Psoas muscle (tissue), 8 donors: ENCODE measurements at places on chromosomes 16 and 17. TPM values are rescaled to one million over a fixed set of nuclear protein-coding genes. Genes with fewer than 3 reads are reported as not detected.

CDC6 gene
- total RNA-seq = 0.50 TPM

MRPL27 gene
- 70.7 TPM for total RNA-seq

KIF19 gene
- 0.17 TPM for total RNA-seq

PGAP6 gene
- 34.7 TPM for total RNA-seq

CCL4 gene
- 0.41 TPM for total RNA-seq

NLGN2 gene
- 7.7 TPM for total RNA-seq

SHISA9 gene
- total RNA-seq = 0.97 TPM

TBC1D3K gene
- not detected for total RNA-seq

DNA sequence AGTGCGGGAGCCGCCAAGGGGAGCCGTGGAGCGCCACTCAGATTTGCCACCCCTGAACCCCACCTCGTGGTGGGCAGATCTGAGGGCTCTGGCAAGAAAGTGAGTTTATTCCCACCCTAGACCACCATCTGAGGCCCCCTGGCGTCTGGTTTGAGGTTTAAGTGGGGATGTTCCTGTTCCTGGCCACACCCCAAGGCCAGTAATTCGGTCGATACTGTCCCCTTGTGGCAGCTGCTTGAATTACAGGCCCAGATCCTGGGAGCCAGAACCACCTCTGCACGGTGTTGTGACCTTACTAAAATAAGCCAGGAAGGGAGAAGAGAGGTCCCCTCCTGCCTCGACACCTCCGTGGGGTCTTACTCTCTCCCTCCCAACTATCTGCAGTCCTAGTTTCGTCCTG lies 3.3 kb upstream of the LAT start:
- H3K4me3 ChIP-seq = no peak overlapping the region
- no peak overlapping the region for H3K27ac ChIP-seq
- peaks cover under 1% of the 10 kb centered on the region for H3K4me1 ChIP-seq
- peaks cover 6% of the 10 kb centered on the region for H3K36me3 ChIP-seq
- DNase-seq = no peak
- no peaks in the 10 kb centered on the region for H3K27me3 ChIP-seq

- no peaks in the 10 kb centered on the region for H3K27me3 ChIP-seq
- no peak overlapping the region for H3K27ac ChIP-seq
- H3K4me3 ChIP-seq = no peak overlapping the region
- H3K36me3 ChIP-seq = no peaks in the 10 kb centered on the region
- no peak for DNase-seq
These were observed 45.2 kb downstream of the HYDIN start for GRCh38 chr16:71185347-71185746.

GRCh38 chr17:72049914-72050313 lies 70.9 kb upstream of the SOX9 start:
- no peak overlapping the region for H3K27ac ChIP-seq
- H3K4me3 ChIP-seq = no peak overlapping the region
- H3K27me3 ChIP-seq = peaks cover 2% of the 10 kb centered on the region
- H3K4me1 ChIP-seq = no peaks in the 10 kb centered on the region
- no peak for DNase-seq

DNA sequence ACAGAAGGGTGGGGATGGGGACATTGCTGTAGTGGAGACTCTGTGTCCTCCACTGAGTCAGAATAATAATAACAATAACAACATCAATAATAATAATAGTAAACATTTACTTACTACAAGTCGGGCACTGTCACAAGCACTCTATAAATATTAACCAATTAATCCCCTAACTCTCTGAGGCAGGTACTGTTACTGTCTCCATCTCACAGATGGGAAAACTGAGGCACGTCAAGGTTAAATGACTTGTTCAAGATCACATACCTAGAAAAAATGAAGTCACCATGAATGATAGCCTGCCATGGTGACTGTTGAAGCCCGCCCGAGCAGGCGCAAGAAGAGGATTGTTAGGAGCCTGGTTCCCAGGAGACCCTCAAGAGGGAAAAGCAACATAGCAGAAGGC lies 10.2 kb downstream of the PRR29 start:
- H3K27me3 ChIP-seq = no peaks in the 10 kb centered on the region
- no peak overlapping the region for H3K4me3 ChIP-seq
- DNase-seq = no peak
- H3K36me3 ChIP-seq = no peaks in the 10 kb centered on the region
- peak overlapping the region; percentile 21 for H3K27ac ChIP-seq

GRCh38 chr17:79606487-79607281 lies 4.2 kb downstream of the RBFOX3 start:
- H3K27me3 ChIP-seq = peaks cover 49% of the 10 kb centered on the region
- no peak for DNase-seq
- no peak overlapping the region for H3K27ac ChIP-seq
- H3K36me3 ChIP-seq = no peaks in the 10 kb centered on the region
- no peaks in the 10 kb centered on the region for H3K4me1 ChIP-seq

DNA sequence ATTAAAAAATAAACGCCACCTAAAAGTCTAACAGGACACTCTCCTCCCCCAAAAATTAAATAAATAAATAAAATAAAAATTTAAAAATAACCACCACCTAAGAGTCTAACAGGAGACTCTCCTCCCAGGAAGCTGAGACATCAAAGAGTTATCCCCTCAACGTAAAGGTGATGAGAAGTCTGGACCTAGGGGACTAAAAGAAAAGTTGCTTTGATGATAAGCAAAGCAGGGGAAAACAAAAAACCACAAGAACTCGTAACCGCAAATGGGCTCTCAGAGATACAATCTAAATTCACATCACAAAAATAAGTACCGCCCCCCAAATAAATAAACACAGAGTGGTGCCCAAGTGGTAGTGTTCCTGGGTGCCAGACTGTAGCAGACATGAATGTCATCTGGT lies 412.2 kb downstream of the ZFHX3 start:
- no peaks in the 10 kb centered on the region for H3K27me3 ChIP-seq
- no peak overlapping the region for H3K27ac ChIP-seq
- no peaks in the 10 kb centered on the region for H3K4me1 ChIP-seq
- DNase-seq = no peak
- no peak overlapping the region for H3K4me3 ChIP-seq

DNA sequence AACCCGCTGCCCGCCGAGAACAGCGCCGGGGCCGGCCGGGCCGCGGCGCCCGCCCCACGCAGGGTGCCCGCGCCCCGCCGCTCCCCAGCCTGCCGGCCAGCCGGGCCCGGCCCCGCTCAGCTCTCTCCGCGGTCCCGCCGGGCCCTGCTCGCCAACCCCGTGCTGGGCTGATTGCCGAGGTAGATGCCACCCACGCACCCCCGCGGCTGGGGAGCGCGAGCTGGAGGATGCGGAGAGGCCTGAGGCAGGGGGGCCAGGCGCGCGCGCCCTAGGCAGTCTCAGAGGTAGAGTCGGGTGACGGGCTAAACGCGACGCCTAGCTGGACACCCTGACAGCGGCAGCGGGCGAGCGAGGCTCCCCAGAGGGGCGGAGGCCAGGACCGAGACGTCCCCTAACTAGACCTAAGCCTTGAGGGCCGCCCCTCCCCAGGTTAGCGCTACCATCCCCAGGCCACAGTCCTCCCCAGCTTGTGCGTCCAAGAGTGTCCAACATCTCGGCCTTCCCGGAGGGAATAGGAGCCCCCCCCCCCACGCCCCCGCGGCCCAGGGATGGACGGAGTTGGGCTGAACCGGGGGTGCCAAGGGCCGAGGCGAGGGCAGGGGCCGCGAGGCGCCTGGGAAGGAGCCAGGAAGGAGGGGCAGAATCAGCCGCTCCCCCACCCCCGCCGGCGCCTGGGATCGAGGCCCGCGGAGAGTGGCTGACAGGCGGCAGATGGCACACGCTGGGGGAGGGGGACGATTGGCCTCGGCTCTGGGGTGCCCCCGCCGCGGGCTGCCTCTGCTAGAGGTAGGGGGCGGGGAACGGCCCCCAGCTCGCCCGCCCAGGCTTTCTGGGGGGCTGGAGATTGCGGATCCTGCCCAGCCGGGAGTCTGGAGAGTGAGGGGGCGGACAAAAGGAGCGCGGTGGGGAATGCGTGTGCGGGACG lies 2.5 kb upstream of the ZNF423 start:
- H3K36me3 ChIP-seq = no peaks in the 10 kb centered on the region
- DNase-seq = peak; percentile 72
- peak overlapping the region; percentile 74 for H3K4me3 ChIP-seq
- H3K27me3 ChIP-seq = no peaks in the 10 kb centered on the region
- peaks cover 3% of the 10 kb centered on the region for H3K4me1 ChIP-seq
- peak overlapping the region; percentile 90 for H3K27ac ChIP-seq

GRCh38 chr17:76092526-76093413 lies 10.8 kb downstream of the EXOC7 start:
- no peak overlapping the region for H3K27ac ChIP-seq
- DNase-seq = no peak
- H3K36me3 ChIP-seq = peaks cover 2% of the 10 kb centered on the region
- no peak overlapping the region for H3K4me3 ChIP-seq
- no peaks in the 10 kb centered on the region for H3K4me1 ChIP-seq
- no peaks in the 10 kb centered on the region for H3K27me3 ChIP-seq

- DNase-seq = no peak
- H3K4me3 ChIP-seq = no peak overlapping the region
- H3K27ac ChIP-seq = no peak overlapping the region
- no peaks in the 10 kb centered on the region for H3K36me3 ChIP-seq
- no peaks in the 10 kb centered on the region for H3K4me1 ChIP-seq
- H3K27me3 ChIP-seq = no peaks in the 10 kb centered on the region
These were observed 7.2 kb upstream of the CCDC182 start for GRCh38 chr17:57752031-57752905.

GRCh38 chr16:77133706-77134105 lies 57.3 kb upstream of the MON1B start:
- H3K36me3 ChIP-seq = no peaks in the 10 kb centered on the region
- no peaks in the 10 kb centered on the region for H3K27me3 ChIP-seq
- no peak for DNase-seq
- H3K27ac ChIP-seq = no peak overlapping the region
- H3K4me1 ChIP-seq = no peaks in the 10 kb centered on the region
- H3K4me3 ChIP-seq = no peak overlapping the region

- no peak overlapping the region for H3K4me3 ChIP-seq
- H3K36me3 ChIP-seq = no peaks in the 10 kb centered on the region
- H3K27me3 ChIP-seq = no peaks in the 10 kb centered on the region
- no peak for DNase-seq
- no peak overlapping the region for H3K27ac ChIP-seq
These were observed 142.4 kb upstream of the NOL11 start for GRCh38 chr17:67575325-67575724.

DNA sequence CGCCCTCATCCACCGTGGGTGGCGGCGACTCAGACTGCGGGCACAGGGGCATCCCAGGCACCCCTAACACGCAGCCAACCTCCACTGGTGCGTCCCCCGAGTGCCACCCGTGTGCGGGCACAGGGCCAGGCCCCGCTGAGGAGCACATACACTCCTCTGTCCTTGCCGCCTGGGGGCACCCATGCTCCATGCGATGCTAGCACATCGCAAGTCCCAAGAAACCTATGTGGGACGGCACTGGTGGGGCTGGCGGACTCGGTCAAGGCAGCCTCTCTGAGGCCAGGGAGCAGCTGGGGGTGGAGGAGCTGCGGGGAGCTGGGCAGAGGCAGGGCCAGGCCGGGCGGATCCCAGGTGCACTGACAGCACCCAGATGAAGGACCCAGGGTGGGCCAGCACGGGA lies 4.0 kb downstream of the ZNF598 start:
- H3K4me3 ChIP-seq = no peak overlapping the region
- DNase-seq = no peak
- peaks cover 42% of the 10 kb centered on the region for H3K36me3 ChIP-seq
- H3K27ac ChIP-seq = no peak overlapping the region
- peaks cover 60% of the 10 kb centered on the region for H3K4me1 ChIP-seq

DNA sequence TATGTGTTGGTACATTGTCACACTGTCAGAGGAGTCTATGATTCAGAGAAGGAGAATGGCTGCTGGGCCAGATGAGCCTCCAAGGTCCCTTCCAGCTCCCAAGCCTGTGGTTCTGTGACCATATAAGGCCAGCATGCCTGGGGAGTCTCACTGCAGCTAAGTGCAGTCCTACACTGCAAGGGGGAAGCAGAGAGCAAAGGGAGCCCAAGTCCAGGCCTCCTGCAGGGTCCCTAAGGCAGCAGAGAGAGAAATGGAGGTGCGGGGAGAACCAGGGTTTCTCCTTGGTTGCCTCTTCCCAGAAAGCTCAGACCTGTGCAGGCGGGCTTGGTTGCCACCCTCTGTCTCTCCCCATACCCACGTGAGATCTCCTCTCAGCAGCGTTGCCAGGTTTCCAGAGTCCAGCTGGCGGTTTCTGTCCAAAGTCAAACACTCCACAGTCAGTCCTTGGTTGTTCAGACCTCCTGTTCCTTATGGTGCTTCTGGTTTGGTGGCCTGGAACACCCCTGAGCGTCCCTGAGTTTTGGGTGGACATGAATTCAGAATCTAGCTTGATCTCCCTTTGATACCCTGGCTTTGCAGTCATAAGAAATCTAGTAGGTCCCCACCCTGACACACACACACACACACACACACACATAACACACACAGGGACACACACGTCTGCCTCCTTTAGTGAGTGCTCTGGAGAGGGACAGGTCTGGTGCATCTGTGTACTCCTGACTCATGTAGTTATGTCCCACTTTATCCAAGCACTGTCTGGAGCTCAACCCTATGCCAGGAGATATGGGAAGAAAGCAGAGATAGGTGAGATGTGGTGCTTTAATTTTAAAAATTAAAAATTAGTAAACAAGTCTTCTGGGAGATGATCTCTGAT lies 78.8 kb downstream of the GNAO1 start:
- H3K36me3 ChIP-seq = no peaks in the 10 kb centered on the region
- H3K4me3 ChIP-seq = no peak overlapping the region
- DNase-seq = no peak
- H3K4me1 ChIP-seq = no peaks in the 10 kb centered on the region
- H3K27me3 ChIP-seq = no peaks in the 10 kb centered on the region

DNA sequence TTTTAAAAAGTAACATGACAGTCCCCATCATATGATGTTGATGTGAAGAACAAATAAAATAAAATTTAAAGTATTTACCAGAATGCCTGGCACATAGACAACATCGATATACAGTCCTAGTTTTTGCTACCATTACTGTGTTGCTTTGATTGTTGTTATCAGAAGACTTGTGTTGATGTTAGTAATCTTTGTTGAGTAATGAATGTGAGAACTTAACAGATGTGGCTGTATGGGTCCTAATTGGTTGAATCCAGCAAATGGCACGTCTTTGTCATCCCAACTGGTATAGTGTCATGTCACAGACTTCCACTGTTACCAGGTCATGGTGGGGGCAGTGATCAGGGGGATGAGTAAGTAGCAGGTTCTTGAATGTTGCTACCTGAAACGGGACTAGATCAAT lies 1151.4 kb upstream of the CDH8 start:
- no peaks in the 10 kb centered on the region for H3K4me1 ChIP-seq
- no peaks in the 10 kb centered on the region for H3K27me3 ChIP-seq
- no peak for DNase-seq
- no peak overlapping the region for H3K4me3 ChIP-seq
- no peak overlapping the region for H3K27ac ChIP-seq
- H3K36me3 ChIP-seq = no peaks in the 10 kb centered on the region

- no peaks in the 10 kb centered on the region for H3K27me3 ChIP-seq
- H3K4me1 ChIP-seq = peaks cover 43% of the 10 kb centered on the region
- DNase-seq = peak; percentile 77
These were observed 709 bp upstream of the ENO3 start for GRCh38 chr17:4950075-4950745.

DNA sequence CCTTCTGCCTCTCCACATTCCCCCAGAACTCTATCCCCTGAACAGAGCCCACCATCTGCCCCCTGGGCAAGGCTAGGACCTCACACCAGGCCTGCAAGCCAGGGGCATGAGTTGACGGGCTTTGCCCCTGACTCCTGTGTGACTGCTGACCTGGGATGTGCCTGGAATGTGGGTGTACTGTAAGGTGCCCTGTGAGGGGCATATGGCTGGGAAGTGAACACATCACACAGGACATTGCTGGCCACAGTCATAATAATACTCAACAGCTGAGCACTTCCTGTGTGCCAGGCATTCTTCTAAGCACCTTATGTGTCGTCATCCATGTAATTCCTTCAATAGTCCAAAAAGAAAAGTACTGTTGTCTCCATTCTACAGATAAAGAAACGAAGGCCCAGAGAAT lies 13.3 kb downstream of the CES4A start:
- no peak overlapping the region for H3K27ac ChIP-seq
- H3K27me3 ChIP-seq = no peaks in the 10 kb centered on the region
- H3K4me1 ChIP-seq = peaks cover under 1% of the 10 kb centered on the region
- no peaks in the 10 kb centered on the region for H3K36me3 ChIP-seq
- H3K4me3 ChIP-seq = no peak overlapping the region
